ENCODE measurements at places on chromosomes 4 and X.

DNA sequence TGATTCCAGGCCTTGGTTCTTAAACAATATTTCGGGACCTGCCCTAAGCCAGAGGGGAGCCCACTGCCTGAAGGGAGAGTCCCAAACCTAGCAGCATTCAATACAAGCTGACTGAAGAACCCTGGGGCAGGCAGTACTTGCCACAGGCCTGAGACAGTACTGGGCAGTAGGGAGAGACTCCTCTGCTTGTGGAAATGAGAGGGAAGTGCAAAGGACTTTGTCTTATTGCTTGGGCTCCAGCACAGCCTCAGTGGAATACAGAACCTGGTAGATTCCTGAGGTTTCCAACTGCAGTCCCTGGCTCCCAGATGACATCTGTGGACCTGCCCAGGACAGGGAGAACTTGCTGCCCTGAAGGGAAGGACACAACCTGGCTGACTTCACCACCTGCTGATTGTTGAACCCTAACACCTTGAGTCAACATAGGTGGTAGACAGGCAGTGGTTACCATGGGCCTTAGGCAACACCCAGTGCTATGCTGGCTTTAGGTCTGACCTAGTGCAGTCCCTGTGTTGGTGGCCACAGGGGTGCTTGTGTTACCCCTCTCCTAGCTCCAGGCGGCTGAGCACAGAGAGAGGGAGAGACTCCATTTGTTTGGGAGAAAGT, 20.3 kb upstream of the ABCG2 start:
- DNase-seq = no peak

GRCh38 chr4:7172508-7172907, 19.8 kb upstream of the SORCS2 start:
- DNase-seq = no peak

- DNase-seq = no peak
Measured at GRCh38 chrX:147950352-147950751, 30.8 kb upstream of the FMR1NB start.

DNA sequence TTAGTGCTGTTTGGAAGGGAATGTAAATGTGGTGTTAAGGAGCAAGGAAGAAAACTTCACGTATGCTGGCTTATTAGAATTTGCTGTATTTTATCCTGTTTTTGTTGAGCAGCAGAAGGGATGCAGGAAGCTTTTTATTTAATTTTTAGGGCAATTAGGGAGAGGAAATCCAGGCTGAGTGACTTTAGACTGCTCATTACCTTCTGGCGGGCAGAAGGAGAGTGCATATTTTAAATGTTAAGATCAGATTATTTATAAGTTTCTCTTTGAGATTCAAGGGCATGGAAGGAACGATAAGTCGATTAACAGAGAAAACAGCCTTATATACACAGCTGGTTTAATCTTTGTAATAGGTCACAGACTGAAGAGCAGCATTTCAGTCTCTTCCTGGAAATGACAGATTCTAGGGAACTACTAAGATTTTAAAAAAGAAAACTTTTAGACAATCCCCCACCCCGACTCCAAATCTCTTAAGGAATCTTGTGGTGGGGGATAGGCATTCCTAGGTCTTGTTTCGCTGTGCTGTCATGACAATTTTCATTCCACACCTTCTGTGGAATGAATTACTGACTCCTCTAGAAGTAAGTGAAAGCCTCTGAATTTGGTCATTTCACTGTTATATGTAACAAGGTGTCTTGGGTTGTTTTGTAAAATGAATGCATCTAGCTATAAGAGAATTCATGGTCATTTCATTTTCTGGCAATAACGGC, 402.5 kb downstream of the RAPGEF2 start:
- no peak for DNase-seq

DNA sequence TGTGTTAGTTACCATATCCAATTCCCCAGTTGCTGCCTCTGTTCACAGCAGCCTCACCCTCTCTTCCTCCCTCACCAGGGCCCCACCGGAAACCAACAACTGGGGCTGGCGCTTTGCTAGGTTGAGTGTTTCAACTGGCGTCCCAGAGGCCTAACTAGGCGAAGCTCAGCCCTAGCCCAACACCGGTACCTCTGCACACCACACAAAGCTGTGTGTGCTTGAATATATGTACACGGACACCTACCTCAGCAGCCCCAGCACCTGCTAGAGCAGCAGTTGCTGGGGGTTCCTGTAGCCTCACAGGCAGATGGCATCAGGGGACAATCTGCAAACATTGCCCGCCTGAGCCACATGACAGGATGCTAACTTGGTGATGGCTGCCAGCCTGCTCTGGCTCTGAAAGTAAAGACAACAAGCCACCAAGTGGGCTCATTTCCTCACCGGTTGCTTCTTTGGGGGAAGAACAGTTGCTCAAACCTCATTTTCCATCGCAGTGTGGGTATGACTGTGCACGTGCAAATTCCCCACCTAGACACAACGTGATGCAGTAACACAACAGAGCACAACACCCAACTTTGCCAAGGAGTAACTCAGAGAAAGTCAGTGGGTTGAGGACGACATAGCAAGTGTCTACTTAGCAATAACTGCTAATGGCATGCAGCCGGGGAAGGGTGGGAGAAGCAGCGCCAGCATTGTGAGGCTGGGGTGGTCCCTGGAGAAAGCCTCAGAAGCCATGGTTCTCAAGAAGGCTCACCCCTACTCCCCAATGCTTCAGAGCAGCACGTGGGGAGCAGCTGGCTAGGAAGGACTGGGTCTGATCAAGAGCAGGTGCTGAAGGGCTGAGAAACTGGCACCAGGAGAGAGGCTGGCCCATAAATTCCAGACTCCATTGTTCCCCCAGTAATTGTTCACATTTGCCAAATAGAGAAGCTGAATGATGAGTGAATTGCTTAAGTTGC, 139.5 kb downstream of the SH3KBP1 start:
- no peak for DNase-seq

DNA sequence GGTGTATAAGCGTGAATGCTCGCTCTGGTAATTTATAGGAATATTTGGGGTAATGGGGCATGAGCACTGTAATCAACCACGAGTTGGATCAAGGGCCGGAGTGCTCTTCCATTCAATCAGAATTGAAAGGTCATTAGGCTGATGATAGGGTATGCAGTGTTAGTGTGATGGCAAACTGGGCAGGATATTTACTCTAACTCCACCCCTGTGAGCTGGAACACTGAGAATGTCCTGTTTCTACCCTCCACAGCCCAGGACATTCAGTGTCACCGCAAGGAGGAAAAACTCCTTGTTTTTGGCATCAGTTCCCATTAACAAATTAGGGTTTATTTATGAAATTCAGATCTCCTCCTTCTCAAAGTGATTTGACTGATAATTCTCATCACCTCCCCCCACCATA, 137.8 kb downstream of the HS6ST2 start:
- DNase-seq = no peak

DNA sequence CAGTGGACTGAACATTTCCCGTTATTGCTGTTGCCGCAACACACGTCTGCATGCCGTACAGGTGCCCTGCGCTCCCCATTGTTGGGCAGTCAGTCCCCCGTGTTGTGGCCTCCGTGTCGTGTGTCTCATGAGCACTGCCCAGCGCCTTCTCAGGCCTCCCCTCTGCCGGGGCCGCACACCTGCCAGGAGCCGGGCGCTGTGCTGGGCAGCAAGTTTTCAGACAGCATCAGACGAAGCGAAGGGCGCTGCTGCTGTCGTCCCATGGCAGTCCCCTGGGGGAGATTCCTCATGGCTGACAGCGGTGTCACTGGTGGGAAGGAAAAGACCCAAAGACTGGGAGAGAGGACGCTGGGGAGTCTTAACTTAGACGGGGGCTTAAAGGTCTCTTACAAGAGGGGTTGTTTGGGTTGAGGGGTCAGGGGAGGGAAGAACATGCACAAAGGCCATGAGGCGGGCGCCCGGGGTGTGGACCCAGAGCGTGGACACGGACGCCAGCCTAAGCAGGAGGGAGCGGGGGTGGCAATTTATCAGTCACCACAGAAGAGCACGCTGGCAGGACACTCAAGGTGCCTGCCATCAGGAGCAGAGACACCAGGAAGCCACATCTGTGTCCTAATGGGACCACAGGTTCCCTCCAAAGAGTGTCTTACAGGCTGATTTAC, 47.3 kb downstream of the RGS12 start:
- no peak for DNase-seq

GRCh38 chr4:150126864-150127203, 48.6 kb downstream of the DCLK2 start:
- DNase-seq = no peak

DNA sequence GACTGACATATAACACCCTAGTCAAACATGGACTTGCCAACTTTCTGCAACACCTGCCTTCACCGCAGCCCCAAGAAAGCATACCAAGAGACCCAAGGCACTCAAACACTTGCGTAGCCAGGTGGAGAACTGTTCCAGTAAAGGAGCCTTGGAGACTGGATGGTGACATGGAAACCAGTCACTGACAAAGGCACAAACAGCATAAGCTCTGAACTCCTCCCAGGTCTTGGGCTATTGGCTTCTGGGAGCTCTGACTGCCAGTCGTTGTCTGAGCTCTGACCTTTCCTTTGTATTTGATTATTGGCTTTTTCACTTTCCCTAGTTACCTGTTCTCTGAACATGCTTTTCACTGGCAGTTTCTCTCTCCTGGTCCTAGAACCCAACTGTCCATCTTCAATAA, 38.3 kb downstream of the ARAP2 start:
- DNase-seq = no peak

DNA sequence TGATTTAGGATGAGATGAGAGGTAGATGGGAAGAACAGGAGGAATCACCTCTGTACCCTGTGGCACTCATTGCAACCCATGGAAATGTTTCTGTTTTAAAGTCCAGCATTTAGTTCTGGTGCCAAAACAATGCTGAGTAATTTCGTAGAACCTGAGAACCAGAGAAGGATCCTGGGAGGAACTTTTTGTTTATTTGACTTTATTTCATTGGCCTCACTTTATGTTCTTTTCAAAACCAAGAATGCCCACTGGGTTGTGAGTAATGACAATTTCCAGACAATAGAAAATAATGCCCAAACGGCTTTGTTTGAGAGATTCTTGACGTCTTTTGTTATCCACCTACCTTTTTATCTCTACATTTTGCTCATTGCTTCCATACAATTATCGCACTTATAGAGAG, 111.3 kb downstream of the SHROOM3 start:
- DNase-seq = no peak

DNA sequence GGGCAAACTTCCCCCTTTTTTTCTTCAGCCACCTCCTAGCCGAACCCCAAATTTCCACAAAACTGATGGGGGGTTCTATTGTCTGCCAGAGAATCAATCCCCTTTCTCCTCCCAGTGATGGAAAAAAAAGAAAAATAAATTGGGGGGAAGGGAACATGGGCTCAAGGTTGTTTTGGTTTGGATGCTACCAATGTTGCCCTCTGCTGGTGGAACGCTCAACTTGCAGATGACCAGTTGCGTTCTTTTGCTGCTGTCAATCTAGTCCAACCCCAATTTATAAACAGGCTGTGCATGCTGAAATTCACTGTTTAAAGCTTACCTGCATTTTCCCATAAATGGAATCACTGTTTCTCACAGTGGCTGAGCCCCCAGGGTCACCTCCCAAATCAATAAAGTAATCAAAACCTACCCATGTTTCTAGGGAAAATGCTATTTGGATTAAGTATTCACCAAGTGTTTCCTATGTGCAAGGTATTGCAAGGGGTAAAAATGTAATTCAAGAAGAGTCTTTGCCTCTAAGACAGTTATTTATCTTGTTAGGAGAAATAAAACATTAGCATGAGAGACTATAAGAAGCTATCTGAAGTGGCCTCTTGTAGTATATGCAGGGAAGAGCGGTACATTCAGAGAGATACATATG, 116.7 kb upstream of the TMEM164 start:
- no peak for DNase-seq

GRCh38 chr4:5185551-5185950, 134.3 kb downstream of the STK32B start:
- no peak for DNase-seq

GRCh38 chrX:38060331-38060878, 54.1 kb downstream of the SYTL5 start:
- no peak for DNase-seq

DNA sequence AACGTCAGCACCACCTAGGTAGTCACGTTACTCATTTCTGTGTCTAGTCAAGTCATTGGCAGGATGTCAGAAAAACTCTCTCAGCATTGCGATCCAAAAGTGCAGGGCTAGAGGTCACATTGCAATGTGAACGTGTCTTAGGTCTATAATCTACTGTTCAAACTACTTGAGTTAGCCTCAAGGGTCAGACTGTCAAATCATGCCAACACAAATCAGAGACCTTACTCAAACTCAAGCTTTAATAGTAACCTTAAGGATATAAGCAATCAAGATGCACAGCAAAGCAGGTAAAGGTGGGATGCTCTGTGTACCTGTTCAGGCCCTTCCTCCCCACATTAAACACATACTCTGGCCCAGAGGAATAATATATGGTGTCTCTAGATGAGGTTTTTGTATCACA, 114.4 kb upstream of the NOCT start:
- no peak for DNase-seq

GRCh38 chrX:133090236-133090809, 6.6 kb downstream of the USP26 start:
- no peak for DNase-seq

- no peak for DNase-seq
Measured at GRCh38 chr4:130468340-130468739, 1372.4 kb downstream of the C4orf33 start.

DNA sequence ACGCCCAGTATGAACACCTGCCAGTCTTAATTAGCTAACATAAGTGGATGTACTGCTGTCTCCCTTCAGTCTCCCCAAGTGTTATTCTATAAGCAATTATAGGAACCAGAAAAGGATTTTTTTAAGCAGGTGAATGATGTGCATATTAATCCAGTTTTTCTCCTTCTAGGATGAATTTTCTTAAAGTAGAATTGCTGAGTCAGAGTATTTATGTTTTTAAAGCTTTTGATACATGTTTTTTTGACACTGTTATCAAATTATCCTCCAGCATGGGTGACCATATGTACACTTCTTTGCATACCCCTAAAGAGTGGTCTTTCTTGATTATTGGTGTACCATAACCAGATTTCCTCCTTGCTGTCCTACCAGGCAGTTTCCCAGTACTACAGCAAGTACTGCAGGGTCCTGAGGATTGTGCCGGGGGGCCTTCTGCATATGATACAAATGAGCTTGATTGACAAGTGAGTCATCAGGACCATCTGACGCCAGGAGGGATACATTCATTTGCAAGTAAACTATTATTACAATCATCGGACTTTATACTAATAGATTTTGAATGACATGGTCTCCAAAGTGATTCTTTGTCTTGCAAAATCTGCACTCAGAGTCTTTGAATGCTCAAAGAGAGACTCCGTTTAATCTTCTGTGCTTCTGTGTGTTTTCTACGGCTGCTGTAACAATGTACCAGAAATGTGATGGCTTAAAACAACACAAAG, 10.7 kb upstream of the PCYT1B start:
- DNase-seq = no peak

GRCh38 chr4:65508168-65508567, 162.1 kb downstream of the EPHA5 start:
- DNase-seq = no peak

Measured in NCI-H187 treated with DMSO at 0.1 percent for 48 hours (cell line).